ENCODE measurements at places on chromosomes 1 and 21.
A peak's percentile ranks its signal among the peaks of the same experiment; 100 is the strongest.

GRCh38 chr1:61358770-61359455 is 276.6 kb downstream of the NFIA start:
- DNase-seq: no peak

DNA sequence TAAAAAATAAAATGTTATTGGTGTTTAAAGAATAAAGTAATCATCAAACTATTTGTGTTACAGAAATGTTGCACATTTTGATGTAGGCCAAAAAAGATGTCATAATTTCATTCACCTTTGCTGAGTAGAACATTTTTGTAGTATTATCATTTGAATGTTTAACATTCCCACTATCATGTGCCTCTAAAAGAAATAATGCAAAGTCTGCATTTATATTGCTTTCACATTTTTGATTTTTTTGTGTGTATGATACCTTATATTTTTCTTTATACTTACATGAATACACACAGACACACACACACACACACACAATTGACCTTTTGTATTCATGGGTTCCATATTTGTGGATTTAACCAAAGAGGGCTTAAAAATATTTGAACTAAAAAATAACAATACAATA is 544.2 kb upstream of the ZRANB2 start:
- no peak for DNase-seq

- DNase-seq: no peak
Measured at GRCh38 chr1:22666412-22666811, 13.4 kb downstream of the C1QB start.

- DNase-seq: peak; percentile 69
Measured at GRCh38 chr1:154784924-154785531, 85.1 kb downstream of the KCNN3 start.

GRCh38 chr21:36203603-36203889 is 46.9 kb downstream of the DOP1B start:
- peak; percentile 71 for DNase-seq

DNA sequence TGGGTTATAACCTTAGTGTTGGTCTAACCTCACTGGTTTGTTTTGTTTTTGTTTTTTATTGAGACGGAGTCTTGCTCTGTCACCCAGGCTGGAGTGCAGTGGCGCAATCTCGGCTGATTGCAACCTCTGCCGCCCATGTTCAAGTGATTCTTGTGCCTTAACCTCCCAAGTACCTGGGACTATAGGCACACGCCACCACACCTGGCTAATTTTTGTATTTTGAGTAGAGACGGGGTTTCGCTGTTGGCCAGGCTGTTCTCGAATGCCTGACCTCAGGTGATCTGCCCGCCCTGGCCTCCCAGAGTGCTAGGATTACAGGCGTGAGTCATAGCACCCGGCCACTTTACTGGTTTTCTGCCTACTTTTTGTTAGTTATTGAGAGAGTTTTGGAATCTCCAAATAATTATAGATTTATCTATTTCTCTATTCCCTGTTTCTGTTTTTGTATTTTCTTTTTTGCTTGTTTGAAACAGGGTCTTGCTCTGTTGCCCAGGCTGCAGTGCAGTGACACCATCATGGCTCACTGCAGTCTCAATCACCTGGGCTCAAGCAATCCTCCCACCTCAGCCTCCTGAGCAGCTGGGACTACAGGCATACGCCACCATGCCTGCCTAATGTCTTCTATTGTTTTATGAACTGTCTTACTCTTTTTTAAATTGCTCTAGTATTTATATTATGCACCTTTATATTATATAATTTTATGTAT is 21.4 kb downstream of the SMG7 start:
- no peak for DNase-seq

- no peak for DNase-seq
Measured at GRCh38 chr1:110481968-110482623, 31.1 kb downstream of the PROK1 start.

GRCh38 chr1:28811369-28811765 is 603 bp upstream of the OPRD1 start:
- DNase-seq: no peak

- no peak for DNase-seq
Measured at GRCh38 chr1:116821763-116822162, 67.5 kb downstream of the CD2 start.

- peak; percentile 96 for DNase-seq
Measured at GRCh38 chr21:42414928-42415769, 11.4 kb downstream of the UBASH3A start.

GRCh38 chr21:31557421-31558188 is 101.9 kb upstream of the SOD1 start:
- DNase-seq: peak; percentile 67

- DNase-seq: no peak
Measured at GRCh38 chr1:166221316-166221715, 54.5 kb upstream of the FAM78B start.

DNA sequence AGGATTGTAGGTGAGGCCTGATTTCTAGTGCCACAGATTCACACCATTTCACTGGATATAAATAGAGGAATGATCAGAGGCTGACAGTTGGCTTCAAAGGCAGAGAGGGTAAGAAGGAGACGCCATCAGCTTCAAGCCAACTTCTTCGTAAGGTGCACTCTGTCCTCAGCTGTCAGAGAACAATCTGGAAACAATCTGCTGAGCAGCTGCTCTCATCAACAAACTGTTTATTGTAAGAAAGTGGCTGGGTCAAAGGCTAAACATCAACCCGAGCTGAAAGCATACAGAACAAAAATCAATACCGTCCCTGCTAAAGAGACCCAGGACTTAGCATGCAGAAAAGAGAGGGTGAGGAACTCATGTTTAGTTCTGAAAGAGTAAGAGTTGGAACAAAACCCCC is 48.2 kb downstream of the HLCS start:
- no peak for DNase-seq

DNA sequence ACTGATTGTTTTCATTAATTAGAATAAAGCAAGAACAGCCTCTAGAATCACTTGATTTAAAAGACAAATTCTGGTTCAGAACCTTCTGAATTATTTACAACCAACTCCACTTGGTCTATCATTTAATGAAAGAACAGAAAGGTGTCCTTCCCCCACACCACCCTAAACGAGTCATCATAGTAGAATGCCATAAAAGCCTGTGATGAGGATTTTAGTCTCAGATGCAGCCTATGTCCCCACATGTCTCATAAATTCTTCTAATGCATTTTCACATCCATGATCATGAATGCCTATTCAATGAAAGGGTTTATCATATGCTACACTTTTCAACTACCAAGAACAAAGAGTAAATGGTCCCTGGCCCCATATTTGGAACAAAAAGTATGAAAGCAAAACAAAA is 508.1 kb downstream of the DPYD start:
- DNase-seq: no peak

DNA sequence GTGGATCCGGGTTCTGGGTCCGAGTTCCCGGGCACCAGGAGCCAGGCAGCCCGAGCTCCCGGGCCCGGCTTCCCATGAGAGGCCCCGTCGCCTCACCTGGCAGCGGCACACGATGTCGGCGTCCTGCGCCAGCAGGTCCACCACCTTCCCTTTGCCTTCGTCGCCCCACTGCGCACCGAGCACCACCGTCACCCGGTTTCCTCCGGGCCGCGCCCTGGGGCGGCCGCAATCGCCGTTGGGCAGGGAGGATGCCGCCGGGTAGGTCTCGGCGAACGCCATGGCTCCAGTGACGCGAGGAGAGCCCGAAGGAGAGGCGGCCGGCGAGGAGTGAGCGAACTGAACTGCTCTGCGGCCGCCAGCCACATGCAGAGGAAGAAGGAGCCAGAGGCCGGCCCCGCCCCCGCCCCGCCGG is at the start of gene ADSS2:
Gene ADSS2 (minus strand): TSS at position 371 of the 412 bp plus-strand sequence. CDS start 92 bp downstream, at position 279.
- no peak for DNase-seq

DNA sequence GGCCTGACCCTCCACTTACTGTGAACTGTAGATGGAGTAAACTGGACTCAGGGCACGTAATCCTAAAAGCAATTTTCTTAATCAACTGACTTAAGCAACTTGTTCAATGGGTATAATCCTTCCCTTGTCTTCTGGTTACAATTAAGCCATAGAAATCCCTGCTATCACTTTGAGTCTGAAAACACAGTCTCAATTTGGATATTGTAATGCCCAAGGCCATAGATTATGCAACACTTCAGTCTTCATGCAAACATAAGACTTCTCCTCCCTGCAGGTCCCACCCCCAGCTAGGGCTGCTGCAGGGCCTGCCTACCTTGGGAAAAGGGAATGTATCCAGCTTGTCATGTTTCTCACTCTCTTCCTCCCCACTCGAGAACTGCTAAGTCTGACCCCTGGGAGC is 6.2 kb upstream of the SLC5A9 start:
- no peak for DNase-seq

DNA sequence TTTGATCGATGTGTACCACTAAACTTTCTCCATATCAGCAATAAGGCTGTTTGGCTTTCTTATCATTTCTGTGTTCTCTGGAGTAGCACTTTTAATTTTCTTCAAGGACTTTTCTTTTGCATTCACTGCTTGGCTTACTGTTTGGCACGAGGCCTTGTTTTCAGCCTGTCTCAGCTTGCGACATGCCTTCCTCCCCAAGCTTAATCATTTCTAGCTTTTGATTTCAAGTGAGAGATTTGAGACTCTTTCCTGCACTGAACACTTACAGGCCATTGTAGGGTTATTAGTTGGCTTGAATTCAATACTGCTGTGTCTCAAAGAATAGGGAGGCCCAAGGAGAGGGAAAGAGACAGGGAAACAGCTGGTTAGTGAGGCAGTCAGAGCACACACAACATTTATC is 120.6 kb upstream of the KCND3 start:
- DNase-seq: no peak

GRCh38 chr1:209249785-209250440 is 333.6 kb upstream of the CAMK1G start:
- no peak for DNase-seq

DNA sequence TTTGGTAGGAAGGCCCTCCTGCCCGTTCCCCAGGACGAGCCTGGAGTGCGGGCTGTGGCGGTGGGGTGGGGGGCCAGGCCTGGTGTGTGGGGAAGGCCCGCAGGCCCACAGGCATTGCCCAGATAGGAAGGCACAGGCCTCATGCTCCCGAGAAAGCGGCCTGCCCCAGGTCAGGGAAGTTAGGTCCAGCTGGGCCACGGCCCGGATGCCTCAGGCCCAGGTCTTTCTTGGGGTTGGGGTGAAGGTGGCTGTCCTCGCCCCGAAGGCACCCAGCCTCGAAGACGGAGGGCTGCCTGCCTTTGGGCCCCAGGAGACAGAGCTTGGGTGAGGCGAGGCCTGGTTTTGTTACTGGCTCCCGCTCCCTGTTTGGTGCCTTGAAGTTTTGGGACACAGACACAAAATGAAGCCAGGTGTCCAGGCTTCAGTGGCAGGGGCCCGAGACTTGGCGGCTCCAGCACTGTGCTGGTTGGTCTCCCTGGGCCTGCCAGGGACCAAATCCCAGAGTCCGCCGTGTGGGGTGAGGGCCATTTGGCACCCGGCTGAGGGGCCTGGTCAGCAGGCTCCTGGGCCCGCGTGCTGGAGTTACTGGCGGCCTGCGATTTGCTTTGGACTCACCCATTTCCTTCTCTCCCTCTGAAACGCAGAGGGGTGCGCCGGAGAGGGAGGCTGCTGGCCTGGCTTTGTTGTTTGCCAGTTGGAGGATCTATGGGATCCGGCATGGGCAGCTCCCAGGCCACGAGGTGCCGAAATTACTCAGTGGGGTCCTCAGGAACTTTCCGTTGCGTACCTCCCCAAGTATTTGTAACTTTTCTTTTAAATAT is 2.0 kb downstream of the SKI start:
- peak; percentile 77 for DNase-seq

DNA sequence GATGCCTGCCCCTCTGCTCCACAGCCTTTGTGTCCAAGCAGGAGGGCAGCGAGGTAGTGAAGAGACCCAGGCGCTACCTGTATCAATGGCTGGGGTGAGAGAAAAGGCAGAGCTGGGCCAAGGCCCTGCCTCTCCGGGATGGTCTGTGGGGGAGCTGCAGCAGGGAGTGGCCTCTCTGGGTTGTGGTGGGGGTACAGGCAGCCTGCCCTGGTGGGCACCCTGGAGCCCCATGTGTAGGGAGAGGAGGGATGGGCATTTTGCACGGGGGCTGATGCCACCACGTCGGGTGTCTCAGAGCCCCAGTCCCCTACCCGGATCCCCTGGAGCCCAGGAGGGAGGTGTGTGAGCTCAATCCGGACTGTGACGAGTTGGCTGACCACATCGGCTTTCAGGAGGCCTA is 754 bp downstream of the BGLAP start:
- no peak for DNase-seq

GRCh38 chr1:102566182-102566581 is 542.1 kb downstream of the COL11A1 start:
- no peak for DNase-seq

- DNase-seq: no peak
Measured at GRCh38 chr1:66438501-66438900, 95.5 kb upstream of the SGIP1 start.

GRCh38 chr1:109902204-109902985 is 8.3 kb upstream of the CSF1 start:
- no peak for DNase-seq

DNA sequence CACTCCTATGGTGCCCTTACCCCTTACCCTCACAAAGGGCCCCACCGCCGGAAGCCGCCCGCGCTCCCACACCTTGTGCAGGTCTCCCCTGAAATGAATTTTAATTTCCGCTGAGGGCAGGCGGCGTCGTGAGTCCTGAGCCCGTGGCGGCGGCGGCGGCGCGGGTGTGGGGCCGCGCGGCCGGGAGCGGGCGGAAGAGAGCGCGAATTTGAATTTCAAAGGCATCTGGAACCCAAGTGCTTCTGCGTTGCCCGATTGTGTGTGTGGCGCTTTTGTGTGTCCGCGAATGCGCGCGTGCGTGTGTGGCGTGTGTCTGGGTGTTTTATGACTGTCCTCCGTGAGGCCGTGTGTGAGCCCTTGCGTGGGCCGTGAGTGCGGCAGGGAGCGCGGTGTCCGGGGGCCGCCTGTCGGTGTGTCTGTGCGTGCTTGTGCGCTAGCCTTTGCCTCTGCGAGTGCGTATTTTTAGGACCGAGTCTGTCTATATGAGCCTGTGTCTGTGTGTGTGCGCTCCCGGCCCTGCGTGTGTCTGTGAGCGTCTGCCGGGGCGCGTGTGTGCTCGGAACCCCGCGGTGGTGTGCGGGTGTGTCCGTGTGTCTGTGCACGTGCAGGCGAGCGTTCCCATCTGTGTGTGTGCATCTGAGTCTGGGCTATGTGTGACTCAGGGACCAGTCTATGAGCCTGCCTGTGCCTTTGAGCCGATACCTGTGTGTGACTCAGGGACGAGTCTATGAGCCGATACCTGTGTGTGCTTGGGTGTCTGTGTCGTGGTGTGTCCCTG is 7.9 kb upstream of the ADGRB2 start:
- DNase-seq: peak; percentile 81

DNA sequence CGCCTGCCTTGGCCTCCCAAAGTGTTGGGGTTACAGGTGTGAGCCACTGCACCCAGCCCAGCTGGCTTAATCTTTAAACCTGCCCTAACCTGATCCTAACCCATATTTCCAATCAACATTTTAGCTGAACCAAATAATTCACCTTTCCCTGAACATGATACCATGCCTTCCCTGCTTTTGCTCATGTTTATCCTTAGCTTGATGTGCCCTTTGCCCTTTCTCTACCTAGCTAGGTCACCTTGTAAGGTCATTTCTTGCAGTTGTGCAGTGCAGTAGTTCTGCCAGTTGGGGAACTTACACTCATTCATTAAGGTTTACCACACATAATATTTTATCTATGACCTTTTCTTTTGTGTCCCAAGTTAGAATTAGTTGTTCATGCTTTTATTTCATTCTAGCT is 5.3 kb downstream of the UAP1 start:
- no peak for DNase-seq
